ENCODE measurements at places on chromosomes 11 and 22. TPM values are rescaled to one million over a fixed set of nuclear protein-coding genes. Genes with fewer than 3 reads are reported as not detected.

ZP1 gene
- total RNA-seq: 0.93 TPM

PGM2L1 gene
- total RNA-seq: 1.1 TPM

SPTBN2 gene
- total RNA-seq: 0.85 TPM

SHISAL1 gene
- under 0.01 TPM for total RNA-seq

LDHAL6A gene
- total RNA-seq: not detected

APOBEC3H gene
- not detected for total RNA-seq

OR2D2 gene
- not detected for total RNA-seq

ZDHHC24 gene
- total RNA-seq: 25.0 TPM

KCNE3 gene
- total RNA-seq: 8.5 TPM

CD248 gene
- total RNA-seq: 500 TPM

CRACR2B gene
- total RNA-seq: 0.70 TPM

KCNA4 gene
- total RNA-seq: 1.2 TPM

ANKK1 gene
- total RNA-seq: not detected

CYTH4 gene
- total RNA-seq: not detected

DPP3 gene
- 52.5 TPM for total RNA-seq
